ENCODE measurements at places on chromosomes 16 and 17.

GRCh38 chr16:55661941-55662643, 6.3 kb downstream of the SLC6A2 start:
- peak; percentile 14 for DNase-seq

GRCh38 chr17:80826955-80827645, 164.5 kb upstream of the CHMP6 start:
- peak; percentile 65 for DNase-seq

DNA sequence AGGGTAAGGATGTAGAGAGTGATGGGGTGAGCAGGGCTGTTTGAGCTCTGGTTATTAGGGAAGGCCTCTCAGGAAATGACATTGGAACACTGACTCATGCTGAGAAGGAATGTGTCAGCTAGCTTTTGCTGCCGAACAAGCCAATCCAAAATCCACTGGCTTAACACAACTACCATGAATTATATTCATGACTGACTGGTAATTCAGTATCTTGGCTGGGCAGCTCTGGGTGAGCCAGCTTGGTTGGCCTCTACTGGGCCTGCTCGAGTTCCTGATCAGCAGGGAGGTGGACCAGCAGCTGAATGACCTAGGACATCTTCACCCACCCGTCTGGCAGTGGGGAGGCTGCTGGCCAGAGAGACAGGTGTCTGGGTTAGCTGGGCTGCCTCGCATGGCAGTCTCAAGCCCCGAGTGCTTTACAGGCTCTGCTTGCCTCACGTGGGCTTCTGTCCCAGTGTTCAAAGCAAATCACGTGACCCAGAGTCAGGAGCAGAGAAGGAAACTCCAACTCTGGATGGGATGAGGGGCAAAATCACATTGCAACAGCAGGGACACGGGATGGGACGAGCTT, 209.4 kb downstream of the KATNIP start:
- DNase-seq, result no peak

DNA sequence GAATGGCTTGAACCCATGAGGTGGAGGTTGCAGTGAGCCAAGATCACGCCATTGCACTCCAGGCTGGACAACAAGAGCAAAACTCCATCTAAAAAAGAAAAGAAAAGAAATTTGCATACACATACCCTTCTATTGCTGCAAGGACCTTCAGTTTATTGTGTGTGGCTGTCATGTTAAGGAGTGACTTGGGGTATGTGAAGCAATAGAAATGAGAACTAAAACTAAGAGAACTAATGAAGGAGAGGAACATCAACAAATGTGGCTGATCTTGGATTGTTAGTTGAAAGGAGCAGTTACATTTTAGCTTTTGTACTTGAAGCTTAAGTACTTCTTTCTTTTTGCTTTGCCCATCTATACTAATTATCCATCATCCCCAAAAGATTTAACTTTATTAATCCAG, 12.7 kb upstream of the NSRP1 start:
- no peak for DNase-seq

DNA sequence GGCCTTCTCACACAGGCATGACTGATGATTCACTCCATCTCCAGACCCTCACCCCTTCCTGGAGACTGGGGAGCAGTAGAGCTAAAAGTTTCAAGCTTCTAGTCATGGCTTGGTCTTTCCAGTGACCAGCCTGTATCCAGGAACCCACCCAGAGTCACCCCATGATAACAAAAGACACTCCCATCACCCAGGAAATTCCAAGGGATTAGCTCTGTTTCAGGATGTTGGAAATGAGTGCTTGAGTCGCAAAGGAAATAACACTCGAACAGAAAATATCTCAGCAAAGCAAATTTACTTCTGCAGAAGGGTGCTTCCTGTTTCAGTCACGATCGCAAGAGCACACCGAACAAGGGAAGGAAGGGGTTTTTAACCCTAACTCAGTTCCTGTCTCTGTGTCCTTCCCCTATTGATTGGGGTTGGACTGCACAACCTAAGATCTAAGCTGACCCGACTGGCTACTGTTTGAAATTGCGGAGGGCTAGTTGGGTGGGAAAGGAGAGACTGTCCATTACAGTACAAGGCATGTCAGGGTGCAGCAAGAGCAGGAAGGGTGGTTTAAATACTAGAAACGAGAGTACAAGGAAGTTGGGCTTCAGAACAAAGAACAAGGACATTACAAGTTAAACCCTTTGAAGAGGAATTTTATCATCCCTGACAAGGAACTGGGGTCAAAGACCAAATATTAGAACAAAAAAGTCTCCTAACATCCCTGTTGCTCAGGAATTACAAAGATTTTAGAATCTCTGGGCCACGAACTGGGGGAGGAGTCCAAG, 224.4 kb upstream of the CACNG5 start:
- no peak for DNase-seq

GRCh38 chr17:5419959-5420653, at the start of gene RPAIN:
TSS of gene RPAIN (plus strand) at chr17:5420182. CDS start at chr17:5420211, 29 bp downstream.
- peak; percentile 94 for DNase-seq

- DNase-seq, result no peak
These were observed 190.6 kb downstream of the MAF start for GRCh38 chr16:79409978-79410377.

DNA sequence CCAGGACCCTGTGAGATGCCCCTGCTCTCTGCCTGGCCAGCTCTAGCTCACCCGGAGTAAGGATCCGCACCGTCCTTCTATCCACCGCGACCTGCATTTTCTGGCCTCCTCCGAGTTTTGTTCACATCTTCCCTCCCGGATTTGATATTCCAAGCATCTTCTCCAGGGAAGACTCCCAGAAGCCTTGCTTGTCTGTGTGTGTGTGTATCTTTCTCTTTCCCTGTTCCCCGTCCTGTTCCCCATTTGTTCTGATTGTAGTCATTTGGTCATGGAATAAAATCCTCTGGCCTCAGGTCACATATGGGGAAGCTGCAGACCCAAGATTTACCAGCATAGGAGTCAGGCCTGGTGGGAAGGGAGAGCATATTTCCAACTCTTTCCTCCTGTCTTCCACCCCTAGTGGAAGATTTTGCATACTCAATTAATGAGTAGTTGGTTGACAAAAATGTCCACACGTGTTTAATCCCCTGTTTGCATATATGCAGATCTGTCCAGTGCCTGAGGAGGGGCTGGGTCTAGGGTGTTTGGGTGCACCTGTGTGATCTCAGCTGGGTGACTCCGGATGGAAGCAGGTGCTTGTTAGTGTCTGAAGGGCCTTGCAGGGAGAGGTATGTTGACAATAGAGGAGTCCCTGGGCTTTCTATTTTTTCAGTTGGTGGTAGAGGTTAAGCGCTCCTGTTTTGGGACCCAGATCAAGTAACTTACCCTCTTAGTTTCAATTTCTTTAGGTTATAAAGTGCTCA, 1.9 kb downstream of the PRAC1 start:
- no peak for DNase-seq

GRCh38 chr16:70795296-70795912, 5.6 kb downstream of the VAC14 start:
- DNase-seq, result no peak

- no peak for DNase-seq
These were observed 96.5 kb upstream of the CRHR1 start for GRCh38 chr17:45687594-45687993.

DNA sequence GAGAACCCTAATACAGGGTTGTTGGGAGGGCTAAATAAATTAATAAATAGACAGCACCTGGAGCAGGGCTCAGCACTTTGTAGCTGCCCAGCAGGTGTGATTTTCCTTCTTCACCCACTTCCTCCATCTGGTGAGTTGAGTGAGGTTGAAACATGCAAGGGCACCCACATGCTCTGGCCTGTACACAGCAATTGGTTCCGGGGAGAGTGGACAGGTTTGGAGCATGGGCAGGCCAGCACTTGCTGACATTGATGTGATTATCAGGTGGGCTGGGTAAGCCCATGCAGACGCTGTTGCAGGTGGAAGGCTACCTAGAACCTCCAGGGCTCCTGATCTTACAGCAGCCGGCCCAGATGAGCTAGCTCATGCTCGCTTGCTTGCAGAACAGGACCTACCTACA, 1.3 kb upstream of the MRTFB start:
- no peak for DNase-seq

DNA sequence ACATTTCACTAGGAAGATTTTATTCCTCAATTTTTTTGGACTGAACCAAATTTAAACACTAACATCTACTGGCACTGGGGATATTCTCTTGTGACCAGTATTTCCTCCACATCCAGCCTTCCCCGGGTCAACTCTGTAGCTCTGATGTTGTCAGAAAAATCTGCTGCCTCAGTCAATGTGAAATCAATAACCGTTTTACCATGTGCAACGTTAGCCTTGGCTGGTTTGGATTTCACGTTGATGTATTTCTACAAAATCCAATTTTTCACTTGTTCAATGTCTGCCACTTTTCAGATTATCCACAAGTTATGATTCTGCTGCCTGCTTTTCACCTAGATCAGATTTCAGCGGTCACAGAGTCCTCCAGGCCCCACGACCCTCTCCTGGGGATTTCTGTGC, 7.1 kb downstream of the SGCA start:
- no peak for DNase-seq

- no peak for DNase-seq
These were observed 14.8 kb upstream of the PVALEF start for GRCh38 chr17:81150377-81151077.

DNA sequence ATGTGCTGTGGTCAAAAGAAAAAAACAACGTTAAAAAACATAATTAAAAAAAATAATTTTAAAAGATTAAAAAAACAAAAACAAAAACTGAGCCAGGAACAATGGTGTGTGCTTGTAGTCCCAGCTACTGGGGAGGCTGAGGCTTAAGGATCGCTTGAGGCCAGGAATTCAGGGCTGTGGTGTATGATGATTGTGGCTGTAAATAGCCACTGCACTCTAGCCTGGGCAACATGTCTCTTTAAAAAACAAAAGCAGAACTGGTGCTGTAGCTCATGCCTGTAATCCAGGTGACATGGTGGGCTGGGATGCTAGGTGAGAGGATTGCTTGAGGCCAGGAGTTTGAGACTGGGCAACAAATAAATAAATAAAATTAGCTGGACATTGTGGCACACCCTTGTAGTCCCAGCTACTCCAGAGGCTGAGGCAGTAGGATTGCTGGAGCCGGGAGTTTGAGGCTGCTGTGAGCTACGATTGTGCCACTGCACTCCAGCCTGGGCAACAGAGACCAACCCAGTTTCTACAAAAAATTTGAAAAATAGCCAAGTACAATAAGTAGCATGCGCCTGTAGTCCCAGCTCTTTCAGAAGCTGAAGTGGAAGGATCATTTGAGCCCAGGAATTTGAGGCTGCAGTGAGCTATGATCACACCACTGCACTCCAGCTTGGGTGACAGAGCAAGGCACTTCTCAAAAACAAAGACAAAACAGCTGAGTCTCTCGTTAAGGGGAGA, 43.6 kb downstream of the NFATC3 start:
- no peak for DNase-seq

GRCh38 chr17:73397278-73397826, 85.6 kb upstream of the CDC42EP4 start:
- DNase-seq, result no peak

- no peak for DNase-seq
These were observed 3.4 kb downstream of the SPNS1 start for GRCh38 chr16:28977703-28978662.

- DNase-seq, result no peak
These were observed 292.5 kb downstream of the RBFOX1 start for GRCh38 chr16:7624871-7625766.

GRCh38 chr16:25018972-25019617, 3.9 kb upstream of the ARHGAP17 start:
- DNase-seq, result no peak

GRCh38 chr17:40564883-40565768, at the start of gene CCR7:
TSS of gene CCR7 (minus strand) at chr17:40565472. CDS start at chr17:40565409, 63 bp downstream.
- no peak for DNase-seq

DNA sequence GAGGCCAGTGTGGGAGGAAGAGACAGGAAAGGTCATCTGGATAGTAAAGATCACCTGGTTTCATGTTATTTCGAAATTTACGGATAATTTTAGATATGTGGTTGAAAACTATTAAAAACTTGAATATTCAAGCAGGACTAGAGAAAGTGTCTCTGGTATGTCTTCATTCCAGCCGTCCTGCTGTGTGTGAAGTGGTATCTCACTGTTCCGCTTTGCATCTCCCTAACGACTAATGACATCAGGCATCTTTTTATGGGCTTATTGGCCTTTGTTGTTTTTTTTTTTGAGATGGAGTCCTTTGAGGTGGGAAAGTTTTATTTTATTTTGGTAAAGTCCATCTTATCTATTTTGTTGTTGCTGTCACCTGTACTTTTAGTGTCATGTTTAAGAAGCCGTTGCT, 214.4 kb upstream of the CHMP6 start:
- no peak for DNase-seq

GRCh38 chr17:50079334-50080095, 15.6 kb upstream of the PDK2 start:
- no peak for DNase-seq

DNA sequence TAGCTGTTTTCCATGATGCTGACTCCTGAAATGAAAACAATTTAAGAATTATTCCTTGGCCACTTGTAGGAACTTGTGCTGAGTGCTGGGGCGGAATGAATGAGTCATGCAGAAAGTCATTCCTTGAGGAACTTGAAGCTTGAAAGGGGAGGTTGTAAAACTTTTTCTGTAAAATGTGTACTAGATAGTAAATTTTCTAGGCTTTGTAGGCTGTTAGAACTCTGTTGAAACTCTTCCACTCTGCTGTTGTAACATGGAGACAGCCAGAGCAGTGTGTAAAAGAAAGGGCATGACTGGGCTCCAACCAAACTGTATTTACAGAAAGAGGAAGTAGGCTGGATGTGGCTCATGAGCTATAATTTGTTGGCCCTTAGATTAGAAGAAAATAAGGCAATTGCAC, 46.1 kb downstream of the ABCA8 start:
- no peak for DNase-seq

GRCh38 chr17:45686250-45686649, 97.9 kb upstream of the CRHR1 start:
- no peak for DNase-seq

DNA sequence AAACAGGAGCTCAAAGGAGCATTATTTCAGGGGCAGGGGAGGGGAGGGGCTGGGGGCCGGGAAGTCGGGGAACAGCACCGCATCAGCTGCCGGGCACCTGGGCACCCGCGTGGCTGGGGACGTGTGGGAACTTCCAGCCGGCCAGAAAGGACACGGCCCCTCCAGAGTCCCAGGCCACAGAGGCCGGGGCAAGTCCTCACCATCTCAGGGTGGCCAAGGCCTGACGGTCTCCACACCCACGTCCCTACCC, 1.1 kb downstream of the PGAP6 start:
- DNase-seq, result no peak

GRCh38 chr17:70597774-70598173, 428.4 kb downstream of the KCNJ2 start:
- no peak for DNase-seq
